ENCODE measurements at places on chromosomes 3 and 15.
A peak's percentile ranks its signal among the peaks of the same experiment; 100 is the strongest.

- peak; percentile 64 for DNase-seq
Observed at GRCh38 chr3:187165144-187165543, 25.8 kb upstream of the RPL39L start.

GRCh38 chr3:123025642-123026521 lies 1.7 kb downstream of the SEMA5B start:
- no peak for DNase-seq

- no peak for DNase-seq
Observed at GRCh38 chr3:140816372-140817195, 125.1 kb upstream of the SLC25A36 start.

DNA sequence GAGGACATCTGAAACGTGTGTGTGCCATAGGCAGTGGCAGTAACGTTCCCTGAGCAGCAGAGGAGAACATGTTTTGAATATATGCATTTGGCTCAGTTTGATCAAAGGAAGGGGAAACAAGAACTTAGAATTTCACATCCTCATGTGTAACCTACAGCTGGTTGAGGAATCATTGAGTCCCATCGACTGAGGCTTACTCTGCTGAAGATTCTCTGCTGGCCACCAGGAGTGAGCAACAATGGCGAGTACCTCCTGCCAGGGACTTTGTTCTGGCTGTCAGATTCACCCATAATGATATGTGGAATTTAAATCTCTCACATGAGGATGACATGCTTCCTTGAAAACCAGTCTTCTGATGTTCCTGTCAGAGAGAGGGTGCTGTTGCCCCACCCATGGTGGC lies 21.3 kb downstream of the GORASP1 start:
- DNase-seq, result no peak

GRCh38 chr3:166462891-166463470 lies 625.8 kb upstream of the BCHE start:
- DNase-seq, result no peak

DNA sequence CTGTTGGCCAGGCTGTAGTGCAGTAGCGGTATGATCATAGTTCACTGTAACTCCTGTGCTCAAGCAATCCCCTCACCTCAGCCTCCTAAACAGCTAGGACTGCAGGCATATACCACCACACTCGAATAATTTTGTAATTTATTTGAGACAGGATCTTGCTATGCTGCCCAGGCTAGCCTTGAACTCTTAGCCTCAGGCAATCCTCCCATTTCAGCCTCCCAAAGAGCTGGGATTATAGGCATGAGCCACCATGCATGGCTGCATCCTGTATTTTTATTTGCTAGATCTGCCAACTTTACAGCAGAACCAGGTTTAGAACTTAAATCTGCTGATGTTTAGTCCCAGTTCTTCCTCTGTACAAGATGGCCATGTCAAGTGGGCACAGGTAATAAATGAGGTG lies 69.6 kb downstream of the ERC2 start:
- no peak for DNase-seq

DNA sequence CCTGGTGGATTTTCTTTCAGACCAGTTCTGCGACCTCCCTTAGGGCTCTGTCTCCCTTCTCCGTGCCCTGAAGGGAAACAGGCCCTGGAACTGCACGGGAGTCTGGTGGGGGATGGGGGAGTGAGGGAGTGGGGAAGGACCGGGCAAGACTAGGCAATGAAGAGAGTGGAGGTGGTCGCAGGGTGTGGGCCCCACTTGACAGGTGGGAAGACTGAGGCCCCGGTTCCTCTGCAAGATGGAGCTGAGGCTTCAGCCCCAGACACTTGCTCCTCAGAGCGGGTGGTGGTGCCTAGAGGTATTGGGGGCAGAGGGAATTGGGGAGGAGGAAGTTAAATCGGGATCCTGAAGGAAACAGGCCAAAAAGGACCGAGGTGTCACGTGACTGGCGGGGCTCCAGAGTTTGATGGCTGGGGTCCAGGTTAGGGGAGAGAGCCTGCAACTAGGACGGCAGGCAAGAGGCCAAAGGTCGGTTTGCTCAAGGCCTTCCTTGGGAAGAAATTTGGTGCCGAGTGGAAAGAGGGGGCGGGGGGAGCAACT lies 597 bp upstream of the CAMK1 start:
- DNase-seq, result no peak

- no peak for DNase-seq
Observed at GRCh38 chr3:105532251-105532650, 165.5 kb downstream of the ALCAM start.

DNA sequence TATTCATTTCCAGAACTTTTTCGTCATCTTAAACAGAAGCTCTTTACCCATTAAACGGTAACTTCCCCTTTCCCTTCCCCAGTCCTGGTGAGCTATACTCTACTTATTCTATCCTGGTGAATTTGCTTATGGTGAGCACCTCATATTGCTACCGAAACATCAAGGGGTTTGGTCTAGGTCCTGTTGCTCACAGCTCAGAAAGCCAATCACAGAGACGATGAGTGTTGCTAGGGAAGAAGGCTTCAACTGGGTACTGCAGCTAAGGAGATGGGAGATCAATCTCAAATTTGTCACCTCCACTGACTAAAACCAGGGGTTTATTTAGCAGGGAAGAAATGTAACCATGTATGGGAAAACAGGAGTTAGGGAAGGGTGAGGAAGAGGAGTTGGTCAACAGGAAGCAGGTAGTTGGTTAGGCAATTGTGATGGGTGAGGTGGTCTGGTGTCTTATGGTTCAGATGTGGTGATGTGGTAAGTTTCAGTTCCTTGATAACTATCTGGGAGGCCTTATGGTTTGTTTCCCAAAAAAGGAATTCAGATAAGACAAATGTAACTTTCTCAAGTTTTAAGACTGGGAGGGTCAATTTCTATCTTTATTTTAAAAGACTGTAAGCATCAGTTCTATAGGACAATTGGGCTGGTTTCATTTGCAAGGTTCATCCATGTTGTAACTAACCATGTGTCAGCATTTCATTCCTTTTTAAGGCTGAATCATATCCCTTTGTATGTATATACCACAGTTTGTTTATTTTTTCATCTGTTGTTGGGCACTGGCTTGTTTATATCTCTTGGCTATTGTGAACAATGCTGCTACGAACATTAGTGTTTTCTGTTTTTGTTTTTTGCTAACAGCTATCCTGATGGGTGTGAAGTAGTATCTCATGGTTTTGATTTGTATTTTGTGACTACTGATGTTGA lies 24.3 kb downstream of the ARHGAP11B start:
- DNase-seq, result no peak

GRCh38 chr3:64167868-64168267 lies 57.4 kb downstream of the PRICKLE2 start:
- no peak for DNase-seq

DNA sequence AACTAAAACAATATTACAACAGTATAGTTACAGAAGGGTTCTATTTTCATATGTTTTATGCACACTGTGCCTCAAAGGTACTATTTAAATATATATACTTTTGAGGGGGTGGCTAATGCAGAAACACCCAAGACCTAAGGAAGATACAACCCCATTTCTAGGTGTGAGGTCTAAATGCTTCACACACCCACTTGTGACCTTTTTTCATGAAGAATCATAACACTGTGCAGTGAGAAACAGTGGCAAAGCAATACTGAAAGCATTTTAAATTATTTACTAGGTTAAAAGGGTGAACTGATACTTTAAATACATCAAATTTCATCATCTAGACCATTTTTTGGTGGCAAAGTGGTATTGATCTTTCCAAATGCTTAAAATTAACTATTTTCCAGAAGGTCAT lies 67.4 kb downstream of the SATB1 start:
- no peak for DNase-seq

DNA sequence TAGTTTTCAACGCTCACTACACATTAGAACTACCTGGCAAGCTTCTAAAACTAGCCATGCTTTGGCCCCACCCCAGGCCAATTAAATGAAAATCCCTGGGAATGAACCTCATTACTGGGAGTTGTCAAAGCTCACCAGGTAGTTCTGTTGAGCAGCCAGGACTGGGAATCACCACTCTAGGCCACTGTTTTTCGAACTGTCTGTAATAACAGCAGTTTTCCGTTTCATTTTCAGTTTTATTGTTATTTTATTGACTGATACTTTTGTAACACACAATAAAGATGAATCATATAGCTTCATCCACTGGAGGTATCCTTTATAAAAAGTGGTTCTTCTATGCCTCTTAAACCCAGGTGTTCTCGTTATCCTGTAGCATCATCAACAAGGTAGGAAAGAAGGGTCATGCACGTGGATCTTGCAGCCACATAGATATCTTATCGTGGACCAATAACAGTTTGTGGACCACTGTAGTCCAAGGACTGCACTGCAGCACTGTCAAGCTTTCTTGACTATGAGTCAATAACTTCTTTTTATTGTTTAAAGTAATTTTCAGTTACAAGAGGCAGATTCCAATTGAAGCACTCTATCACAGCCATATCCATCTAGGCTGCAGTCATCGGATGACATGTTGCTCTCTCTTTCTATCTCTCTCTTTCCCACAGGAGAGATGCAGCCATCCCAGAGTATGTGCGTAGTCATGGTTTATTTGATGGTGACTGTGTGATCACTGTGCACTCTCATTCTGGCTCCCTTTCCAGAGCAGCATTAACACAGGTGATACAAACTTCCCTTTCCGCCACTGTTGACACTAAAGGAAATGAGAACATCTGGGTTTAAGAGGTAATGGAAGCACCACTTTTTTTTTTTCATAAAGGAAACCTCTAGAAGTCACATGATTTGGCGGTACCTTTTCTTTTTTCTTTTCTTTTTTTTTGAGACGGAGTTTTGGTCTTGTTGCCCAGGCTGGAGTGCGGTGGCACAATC lies 39.0 kb upstream of the BLM start:
- no peak for DNase-seq

DNA sequence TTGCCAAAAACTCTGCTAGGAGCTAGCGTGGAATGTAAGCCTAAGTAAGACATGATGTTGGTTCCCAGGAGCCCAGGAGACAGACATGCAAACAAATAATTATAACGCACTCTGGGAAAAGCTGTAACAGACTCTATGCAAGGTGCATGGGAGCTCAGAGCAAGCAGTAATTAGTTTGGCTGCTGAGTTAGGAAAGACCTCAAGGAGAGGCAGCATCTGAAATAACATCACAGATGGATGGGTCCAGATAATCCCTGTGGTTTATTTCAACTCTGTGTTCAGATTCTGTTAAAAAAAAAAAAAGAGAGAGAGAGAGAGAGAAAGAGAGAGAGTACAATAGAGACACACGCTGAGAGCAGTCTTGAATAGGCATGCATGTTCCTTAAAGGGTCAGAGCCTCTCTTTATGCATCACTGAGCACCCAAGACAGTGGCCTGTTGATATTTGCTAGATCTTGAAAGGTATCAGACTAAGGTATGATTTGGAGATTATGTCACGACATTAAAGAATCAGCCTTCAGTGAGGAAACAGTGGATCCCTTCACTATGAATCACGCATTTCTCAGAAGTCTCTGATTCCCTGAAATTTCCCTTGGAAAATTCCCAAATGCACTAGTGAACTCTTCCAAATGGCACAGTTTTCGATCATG lies 124.4 kb upstream of the LIPC start:
- DNase-seq, result peak; percentile 61

DNA sequence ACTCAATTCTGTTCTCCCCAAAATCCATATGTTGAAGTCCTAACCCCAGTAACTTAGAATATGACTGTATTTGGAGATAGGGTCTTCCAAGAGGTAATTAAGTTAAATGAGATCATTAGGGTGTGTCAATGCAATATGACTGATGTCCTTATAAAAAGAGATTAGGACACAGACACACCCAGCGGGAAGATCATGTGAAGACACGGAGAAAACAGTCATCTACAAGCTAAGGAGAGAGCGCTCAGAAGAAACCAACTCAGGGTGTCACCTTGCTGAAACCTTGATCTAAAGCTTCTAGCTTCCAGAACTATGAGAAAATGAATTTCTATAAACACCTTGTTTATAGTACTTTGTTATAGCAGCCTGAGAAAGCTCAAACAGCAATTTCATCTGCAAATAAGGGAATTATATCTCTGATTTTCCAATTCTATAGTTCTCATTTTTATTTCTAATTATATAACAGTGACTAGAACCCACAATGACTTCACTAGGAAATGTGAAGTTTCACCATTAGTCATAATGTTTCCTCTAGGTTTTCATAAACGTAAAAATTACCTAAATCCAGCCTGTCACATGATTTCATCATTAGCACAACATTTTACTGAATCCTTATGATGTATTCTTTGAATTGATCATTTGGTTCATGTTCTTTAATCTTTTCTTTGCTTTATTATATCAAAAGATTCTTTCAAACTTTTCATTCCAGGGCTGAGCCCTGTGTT lies 459.1 kb upstream of the MDFIC2 start:
- peak; percentile 36 for DNase-seq

DNA sequence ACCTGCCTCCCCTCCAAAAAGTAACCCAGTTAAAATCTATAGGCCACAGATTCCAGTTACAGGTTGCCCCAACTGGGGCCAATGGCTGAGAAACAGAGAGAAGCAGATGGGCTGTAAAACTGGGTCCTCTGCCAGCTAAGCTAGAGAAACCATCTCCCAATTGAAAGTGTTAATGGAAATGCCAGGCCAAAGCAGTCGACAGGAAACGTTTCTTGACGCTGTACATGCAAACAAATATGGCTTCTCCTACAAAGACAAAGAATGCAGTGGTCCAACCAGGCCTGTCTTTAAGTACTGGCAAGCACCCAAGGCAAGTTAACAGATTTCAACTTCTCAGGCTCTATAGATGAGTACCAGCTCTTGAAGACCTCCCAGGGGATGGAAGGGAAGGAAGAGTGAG lies 71.3 kb downstream of the MAGI1 start:
- no peak for DNase-seq

GRCh38 chr3:16286751-16287543 lies 21.9 kb downstream of the OXNAD1 start:
- DNase-seq, result no peak

GRCh38 chr15:33960549-33960935 lies 7.8 kb upstream of the CHRM5 start:
- DNase-seq, result no peak

DNA sequence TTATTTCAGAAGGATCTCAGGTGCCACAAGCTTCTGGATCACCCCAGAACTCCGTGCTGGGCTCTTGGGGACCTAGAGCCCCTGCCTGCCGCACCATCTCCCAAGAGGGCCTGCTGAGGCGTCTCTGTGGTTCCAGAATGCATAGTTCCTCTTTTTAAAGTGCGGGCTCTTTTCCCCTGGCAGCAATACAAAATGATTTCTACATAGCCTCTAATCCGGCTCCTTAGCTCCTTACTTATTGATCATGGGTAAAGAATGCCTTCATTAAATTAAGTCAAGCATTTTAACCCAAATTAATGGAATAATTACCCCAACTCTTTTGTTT lies 121.9 kb downstream of the ATP10A start:
- no peak for DNase-seq

DNA sequence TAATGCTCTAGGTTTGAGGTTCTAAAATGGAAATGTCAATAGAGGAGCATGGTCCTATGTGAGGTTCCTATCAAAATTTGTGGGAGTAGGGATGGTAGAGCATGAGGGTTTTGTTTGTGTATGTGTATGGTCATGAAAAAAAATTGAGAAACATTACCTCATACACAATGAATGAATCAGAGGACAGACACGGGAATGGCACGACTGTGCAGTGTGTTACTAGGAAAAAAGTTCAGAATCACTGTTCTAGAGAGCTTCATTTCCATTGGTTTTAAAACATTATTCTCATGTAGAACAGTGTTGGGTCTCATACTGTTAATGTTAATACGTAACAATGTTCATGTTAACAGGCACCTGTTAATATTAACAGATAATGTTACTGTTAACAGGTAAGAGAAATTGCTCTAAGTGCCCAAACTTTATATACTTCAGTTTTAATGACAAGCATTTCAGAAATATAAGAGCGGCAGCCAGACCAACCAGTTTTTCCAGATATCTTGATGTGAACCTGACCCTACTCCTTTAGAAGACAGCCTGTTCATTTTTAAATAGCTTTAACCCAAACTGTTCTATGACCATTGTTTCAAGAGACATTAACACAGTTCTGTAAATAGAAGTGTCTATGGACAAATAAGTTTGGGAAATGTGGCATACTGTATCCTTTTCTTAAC lies 48.0 kb downstream of the SLC15A2 start:
- no peak for DNase-seq

All from astrocyte of the spinal cord (primary cell).